ENCODE measurements at places on chromosomes 5 and 9. TPM values are rescaled to one million over a fixed set of nuclear protein-coding genes. Genes with fewer than 3 reads are reported as not detected.

DNA sequence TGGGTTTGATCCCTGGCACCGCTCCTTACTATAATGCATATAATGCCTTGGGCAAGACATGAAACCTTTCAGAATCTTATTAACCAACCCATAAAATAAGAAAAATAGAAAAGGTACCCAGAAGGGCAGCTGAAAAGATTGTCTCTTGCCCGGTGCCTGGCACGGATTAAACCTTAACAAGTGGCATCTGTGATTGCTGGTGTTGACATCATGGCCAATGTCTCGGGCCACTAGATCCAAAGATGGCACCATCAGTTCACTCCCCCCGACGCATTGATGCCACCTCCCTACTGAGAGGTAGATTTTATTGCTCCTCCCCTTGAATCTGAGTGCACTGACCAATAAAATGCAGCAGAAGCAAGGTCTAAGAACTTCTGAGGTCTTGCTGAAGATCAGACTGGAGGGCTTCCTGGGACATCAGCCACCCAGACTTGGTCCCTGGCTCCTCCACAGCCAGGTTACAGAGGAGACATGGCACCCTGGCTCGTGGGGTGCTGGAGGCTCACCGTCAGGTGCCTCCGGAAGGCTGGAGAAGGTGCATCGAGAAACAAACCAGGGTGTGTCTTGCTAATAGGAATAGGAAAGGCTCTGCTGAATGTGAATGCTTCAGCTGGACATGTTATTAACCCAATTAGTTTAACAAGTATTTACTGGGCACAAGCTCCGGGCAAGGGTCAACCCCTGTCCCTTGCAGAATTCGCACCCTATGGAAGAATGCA lies 80.0 kb upstream of the COL5A1 start:
- no peaks in the 10 kb centered on the region for H3K4me1 ChIP-seq
- no peak for DNase-seq
- H3K27me3 ChIP-seq, result peaks cover 85% of the 10 kb centered on the region
- H3K36me3 ChIP-seq, result no peaks in the 10 kb centered on the region

DNA sequence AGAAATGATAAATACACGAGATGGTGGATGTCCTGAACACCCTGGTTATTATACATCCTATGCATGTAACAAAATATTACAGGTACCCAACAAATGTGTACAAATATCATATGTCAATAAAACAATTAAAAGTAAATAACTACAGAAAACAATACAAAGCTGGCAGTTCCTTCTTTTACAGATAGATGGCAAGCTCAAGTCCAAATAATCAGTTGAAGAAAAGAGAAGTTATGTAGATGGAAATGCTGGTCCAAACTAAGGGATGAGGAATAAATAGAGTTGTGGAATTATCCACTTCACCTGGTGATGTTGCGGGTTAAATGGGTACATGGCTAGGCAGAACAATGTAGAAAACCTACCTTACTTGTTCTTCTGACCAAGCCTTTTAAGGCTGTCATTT lies 79.4 kb downstream of the PALM2AKAP2 start:
- no peak for DNase-seq
- H3K36me3 ChIP-seq, result no peaks in the 10 kb centered on the region
- no peak overlapping the region for H3K27ac ChIP-seq
- no peak overlapping the region for H3K4me3 ChIP-seq
- no peaks in the 10 kb centered on the region for H3K4me1 ChIP-seq

NOXA1 gene
- total RNA-seq, result 22.8 TPM

- peak; percentile 81 for DNase-seq
- peak overlapping the region; percentile 99 for H3K4me3 ChIP-seq
- H3K27me3 ChIP-seq, result no peaks in the 10 kb centered on the region
- H3K36me3 ChIP-seq, result no peaks in the 10 kb centered on the region
- peaks cover 28% of the 10 kb centered on the region for H3K4me1 ChIP-seq
These were observed 6.4 kb upstream of the PURA start for GRCh38 chr5:140107312-140108092.

DNA sequence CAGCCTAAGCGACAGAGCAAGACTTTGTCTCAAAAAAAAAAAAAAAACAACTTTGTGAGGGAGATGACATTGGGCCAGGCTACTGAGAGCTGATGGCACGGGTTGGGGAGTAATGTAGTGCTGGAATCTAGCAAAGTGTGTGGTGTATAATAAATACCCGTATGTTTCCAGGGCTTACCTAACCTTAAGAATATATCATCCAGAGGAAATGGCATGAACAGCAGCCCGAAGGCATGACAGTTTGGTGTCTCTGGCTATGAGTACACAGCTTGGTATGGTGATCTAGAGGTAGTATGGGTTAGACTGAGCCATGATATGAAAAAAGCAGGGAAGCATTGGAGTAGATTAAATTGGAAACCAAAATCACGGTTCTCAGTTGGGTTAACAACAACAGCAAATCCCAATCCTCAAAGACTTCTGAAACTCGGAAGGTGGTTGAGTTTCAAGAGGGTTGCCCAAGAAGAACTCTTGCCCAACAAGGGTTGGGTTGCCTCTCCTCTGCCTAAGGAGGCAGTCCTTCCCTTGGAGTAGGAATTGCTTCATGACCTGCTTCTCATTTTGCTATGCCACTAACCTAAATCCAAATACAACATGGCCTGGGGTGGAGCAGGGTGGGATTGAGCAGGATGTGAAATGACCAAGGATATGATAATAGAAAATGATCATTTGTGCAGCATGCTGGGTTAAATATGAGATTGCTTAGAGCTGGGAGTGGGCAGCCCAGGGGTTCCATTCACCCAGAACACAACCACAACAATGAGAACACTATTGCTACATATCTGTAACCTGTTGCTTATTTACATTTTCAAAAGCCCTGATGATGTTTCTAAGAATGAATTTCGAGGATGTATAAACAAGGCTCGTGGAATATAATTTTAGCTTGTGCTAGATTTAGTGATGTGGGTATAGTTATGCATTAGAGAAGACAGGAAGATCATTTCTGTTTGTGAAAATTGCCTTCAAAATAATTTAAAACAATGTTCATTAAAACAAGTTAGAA lies 64.6 kb upstream of the ZFR start:
- no peaks in the 10 kb centered on the region for H3K36me3 ChIP-seq
- DNase-seq, result no peak
- H3K4me1 ChIP-seq, result no peaks in the 10 kb centered on the region
- H3K4me3 ChIP-seq, result no peak overlapping the region

DNA sequence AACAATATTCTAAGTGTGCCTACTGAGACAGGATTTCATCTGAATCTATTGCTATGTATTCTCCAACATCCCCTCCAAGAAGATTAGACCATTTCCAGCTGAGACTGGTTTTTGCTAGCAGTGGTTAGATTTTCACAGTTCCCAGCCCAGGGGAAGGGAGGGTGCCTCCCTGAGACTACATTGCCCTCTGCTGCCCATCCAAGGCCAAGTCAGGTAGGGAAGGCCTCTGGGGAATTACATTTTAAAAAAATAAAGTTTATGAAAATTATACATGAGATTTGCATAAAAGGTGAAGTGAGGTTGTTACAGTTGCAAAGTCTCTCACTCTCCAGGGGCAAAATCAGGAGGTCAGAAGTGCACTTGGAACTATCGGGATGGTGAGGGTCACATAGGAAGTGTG lies 28.0 kb upstream of the SYK start:
- H3K27ac ChIP-seq, result no peak overlapping the region
- no peaks in the 10 kb centered on the region for H3K27me3 ChIP-seq
- H3K36me3 ChIP-seq, result no peaks in the 10 kb centered on the region
- no peaks in the 10 kb centered on the region for H3K4me1 ChIP-seq
- H3K4me3 ChIP-seq, result no peak overlapping the region

DNA sequence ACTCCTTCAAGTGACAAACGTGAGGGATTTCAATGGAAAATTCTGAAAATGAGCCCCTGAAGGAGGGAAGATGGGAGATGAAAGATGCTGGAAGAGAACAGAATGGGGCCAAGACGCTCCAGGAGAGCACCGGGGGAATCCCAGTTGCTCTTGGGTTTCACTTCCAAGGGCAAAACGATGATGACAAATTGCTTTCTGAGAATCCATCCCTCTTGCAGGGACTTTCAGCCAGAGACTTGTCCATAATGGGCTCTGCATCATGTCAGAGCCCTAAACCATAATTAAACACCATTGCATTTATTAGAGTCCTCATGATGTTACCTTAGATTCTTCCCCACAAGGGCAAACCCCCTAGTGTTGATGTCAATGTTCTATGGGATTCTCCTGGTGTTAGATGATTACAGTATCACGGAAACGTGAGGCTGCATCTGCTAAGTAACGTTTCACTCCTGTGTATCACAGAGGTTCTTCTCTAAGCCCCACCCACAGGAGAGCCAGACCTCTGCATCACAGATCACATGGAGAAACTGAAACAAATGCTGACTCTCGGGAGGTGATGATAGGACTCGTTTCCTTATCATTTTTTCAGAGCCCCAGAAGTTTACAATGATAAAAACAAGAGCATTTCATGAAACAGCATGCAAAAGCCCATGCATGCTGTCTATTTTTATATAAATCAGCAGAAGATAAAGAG lies 114.4 kb downstream of the TENT4A start:
- H3K27ac ChIP-seq, result no peak overlapping the region
- no peaks in the 10 kb centered on the region for H3K4me1 ChIP-seq
- no peak for DNase-seq

PCDHB12 gene
- total RNA-seq, result not detected

DNA sequence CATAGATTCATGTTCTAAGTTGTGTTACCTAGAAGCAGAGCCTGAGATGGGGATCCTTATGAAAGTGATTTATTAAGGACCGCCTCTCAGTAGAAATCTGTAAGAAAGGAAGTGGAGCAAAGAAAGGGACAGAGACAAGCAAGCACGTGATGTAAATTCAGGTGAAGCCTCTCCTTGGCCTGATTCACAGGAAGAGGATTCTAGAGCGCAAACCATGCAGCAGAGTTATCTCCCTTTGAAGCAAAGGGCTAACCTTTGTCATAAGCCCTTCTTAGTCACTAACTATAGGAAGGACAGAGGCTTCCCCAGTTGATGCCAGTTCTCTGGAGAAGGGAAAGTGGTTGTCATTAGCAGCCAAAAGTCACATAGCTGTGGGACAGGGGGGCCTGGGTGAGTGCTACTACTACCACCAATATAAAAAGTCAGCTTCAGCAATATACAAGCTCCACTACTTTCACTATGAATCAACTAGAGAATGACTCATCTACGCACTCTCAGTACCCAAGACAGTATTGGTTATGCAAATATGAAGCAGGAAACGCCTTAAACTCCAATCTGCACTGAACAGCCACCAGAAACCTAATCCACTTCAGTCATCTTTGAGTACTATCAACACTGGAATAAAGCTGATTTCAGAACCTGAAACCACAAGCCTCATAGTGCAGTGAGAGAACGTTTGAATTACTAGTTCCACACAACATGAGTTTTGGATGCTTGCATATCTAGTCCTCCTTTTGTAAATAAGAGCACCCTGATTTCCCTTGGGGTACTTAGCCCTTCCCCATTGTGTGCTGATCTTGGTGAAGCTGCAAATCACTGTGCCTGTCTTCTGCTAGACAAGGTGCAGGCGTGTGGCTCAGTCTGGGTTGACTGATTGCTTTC lies 162.7 kb downstream of the ZNF608 start:
- H3K27ac ChIP-seq, result peak overlapping the region; percentile 28
- H3K4me3 ChIP-seq, result no peak overlapping the region
- peaks cover 12% of the 10 kb centered on the region for H3K4me1 ChIP-seq
- H3K27me3 ChIP-seq, result no peaks in the 10 kb centered on the region
- DNase-seq, result peak; percentile 16
- no peaks in the 10 kb centered on the region for H3K36me3 ChIP-seq

DNA sequence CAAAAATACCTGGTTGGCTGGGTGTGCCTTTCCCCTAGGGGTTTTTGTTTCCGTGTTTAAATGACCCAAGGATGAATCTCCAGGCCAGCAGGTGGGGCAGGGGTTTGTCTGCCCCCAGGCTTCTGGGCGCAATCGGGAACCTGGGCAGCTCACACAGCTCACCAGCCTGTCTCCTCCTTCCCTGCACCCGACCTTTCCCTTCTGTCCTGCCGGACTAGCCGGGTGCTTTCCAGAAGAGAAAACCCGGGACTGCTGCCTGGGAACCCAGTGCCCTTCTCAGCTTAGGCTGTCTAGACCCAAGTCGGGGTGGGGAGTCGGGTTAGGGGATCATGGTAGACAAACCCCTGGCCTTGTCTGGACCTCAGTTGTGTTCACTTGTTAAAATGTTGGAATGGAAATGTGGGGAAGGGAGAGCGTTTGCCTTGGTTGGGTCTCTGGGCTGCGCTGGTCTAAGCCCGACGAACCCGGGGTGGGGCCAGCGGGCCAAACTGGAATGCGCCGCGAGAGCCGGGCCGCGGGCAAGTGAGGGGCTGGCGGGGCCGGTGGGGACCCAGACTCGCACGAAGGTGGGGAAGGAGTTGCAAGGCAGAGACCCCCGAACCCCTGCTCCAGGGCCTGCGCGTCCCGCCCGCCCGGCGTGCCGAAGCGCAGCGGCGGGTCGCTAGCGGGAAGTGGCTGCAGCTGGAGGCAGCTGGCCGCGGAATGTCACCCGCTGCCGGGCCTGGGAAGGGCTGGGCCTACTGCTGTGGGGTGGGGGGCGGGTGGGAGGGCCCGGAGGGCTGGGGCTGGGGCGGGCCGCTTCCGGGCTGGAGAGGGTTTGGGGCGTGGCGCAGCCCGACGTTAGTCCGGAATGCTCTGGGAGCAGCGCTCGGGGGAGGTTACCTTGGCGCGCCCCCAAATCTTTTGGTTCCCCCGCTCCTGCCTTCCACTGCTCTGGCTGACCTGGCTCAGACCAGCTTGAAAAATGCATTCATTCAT lies 84.6 kb downstream of the DAB2IP start:
- no peaks in the 10 kb centered on the region for H3K36me3 ChIP-seq
- H3K4me3 ChIP-seq, result peak overlapping the region; percentile 73
- peak overlapping the region; percentile 88 for H3K27ac ChIP-seq

GRCh38 chr5:4815002-4815401 lies 325.1 kb upstream of the ADAMTS16 start:
- no peaks in the 10 kb centered on the region for H3K4me1 ChIP-seq
- H3K4me3 ChIP-seq, result no peak overlapping the region
- H3K27me3 ChIP-seq, result peaks cover 16% of the 10 kb centered on the region
- DNase-seq, result no peak
- H3K27ac ChIP-seq, result no peak overlapping the region
- no peaks in the 10 kb centered on the region for H3K36me3 ChIP-seq

GRCh38 chr9:126534431-126535186 lies 79.1 kb upstream of the LMX1B start:
- H3K36me3 ChIP-seq, result no peaks in the 10 kb centered on the region
- no peak overlapping the region for H3K4me3 ChIP-seq
- H3K27me3 ChIP-seq, result peaks cover 56% of the 10 kb centered on the region
- H3K27ac ChIP-seq, result no peak overlapping the region

DNA sequence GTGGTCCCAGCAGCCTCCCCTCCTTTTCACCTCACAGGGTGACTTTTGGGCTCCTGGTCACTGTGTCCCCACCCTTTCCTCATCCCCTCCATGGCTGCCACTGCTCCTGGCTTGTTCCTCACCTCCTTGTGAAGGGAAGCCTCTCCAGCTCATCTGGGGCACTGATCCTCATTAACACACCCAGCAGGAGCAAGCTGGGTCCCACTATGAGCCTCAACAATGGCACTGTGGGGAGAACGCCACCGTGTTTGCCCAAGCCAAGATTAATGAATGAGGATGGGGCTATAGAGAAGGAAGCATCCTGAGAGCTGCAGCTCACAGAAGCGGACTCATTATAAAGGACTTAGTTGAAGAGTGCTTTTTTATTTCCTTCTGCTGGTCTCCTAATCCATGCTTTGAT lies 118.4 kb downstream of the MARCHF11 start:
- DNase-seq, result no peak
- H3K4me3 ChIP-seq, result no peak overlapping the region
- no peak overlapping the region for H3K27ac ChIP-seq
- no peaks in the 10 kb centered on the region for H3K36me3 ChIP-seq
- peaks cover 42% of the 10 kb centered on the region for H3K27me3 ChIP-seq

GRCh38 chr9:76761448-76761847 lies 2.8 kb upstream of the PCA3 start:
- peaks cover 82% of the 10 kb centered on the region for H3K27me3 ChIP-seq
- no peak for DNase-seq
- no peak overlapping the region for H3K27ac ChIP-seq
- no peaks in the 10 kb centered on the region for H3K4me1 ChIP-seq
- H3K36me3 ChIP-seq, result no peaks in the 10 kb centered on the region

PCDHGA12 gene
- not detected for total RNA-seq
